RPMI7951 (cell line): ENCODE measurements at places on chromosomes 6 and 20.

- DNase-seq: no peak
Observed at GRCh38 chr6:158725704-158726103, 75.8 kb downstream of the SYTL3 start.

DNA sequence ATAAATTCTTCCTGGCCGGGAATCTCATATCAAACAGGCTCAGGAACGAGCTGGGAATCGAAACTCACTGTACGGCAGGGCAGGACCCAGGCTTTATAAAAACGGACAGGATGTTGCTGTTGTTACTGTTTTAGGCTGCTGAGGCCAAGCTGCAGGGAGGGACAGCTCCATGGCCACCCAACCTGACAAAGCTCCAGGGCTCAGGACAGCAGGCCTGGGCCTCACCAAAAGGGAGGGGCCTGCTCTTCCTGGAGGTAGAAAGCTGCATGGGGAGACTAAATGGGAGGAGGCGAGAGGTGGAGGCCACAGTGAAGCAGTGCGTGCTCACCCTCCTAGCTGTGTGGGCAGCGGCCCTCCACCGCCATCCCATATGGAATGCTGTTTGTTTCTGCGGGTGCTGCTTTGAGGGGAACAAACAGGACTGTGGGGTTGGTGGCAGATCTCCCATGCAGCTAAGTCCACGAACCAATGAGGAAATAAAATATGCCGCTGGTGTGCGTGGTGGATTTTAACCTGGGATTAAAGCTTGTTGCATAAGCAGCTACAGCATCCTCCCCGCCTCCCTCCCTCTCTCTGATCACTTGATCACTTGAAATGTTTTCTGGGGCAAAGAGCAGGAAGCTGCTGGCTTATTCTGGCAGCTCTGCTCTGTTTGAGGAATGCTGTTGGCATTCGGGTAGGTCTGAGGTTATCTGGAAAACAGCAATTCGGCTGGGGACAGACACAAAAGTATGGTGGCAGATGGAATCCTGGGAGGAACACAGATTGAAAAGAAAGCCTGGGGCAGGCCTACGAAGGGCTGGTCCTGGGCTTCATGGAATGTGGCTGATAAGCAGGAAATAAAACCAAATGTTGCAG is 2.4 kb upstream of the ZMYND8 start:
- peak; percentile 98 for DNase-seq

DNA sequence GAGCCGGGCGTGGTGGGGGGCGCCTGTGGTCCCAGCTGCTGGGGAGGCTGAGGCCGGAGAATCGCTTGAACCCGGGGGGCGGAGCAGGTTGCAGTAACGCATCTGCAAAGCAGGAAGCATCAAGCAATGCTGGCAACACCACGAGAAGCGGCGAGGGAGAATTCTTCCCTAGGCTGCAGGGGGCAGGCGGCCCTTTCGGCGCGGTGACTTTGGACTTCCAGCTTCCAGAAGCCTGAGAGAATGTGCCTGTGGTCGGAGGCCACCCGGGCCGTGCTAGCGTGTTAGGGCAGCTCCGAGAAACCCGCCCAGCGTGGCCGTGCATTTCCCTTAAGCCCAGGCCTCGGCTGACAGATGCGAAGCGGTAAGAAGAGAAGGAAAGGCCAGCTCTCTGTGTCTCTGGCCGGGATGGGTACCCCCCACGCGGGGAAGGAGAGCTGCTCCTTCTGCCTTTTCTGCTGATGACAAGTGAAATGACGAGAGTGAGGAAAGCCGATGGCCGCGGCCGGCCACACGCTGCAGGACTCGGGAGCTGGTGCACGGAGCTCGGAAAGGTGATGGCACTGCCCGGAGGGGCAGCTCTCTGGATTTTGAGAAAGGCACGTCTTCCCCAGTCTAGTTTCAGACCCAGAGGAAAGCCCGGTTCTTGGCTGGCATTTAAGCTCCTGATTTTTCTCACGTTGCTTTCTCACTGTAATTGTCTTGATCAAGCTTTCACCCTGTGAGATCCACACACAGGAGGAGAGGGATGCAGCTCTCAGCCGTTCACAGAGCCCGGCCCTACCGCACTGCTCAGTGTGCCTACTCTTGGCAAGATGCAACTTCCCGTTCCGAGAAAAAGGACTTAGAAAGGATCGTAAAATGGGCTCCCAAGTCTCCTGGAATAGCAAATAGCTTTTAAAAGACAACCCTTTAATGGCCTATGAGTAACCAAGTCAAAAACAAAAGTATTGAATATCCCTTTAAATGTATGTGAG is 68.3 kb upstream of the EXOC2 start:
- DNase-seq: no peak

- DNase-seq: no peak
Observed at GRCh38 chr6:152118678-152119077, 311.2 kb downstream of the ESR1 start.

DNA sequence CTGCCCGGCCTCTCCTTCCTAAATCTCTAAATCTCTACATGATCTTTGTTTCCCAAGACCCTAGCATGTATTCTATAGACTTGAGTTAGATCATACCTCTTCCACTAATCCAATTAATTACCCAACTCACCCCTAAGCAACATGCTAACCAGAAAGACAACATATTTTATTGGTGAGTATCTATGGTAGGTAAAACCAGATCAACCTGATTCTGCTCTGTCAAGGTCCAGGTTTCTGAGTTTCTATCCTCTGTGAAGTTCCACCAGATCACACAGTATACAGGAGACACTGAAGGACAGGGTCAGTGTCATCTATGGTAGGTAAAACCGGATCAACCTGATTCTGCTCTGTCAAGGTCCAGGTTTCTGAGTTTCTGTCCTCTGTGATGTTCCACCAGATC is 363.2 kb upstream of the MARCKS start:
- DNase-seq: no peak

DNA sequence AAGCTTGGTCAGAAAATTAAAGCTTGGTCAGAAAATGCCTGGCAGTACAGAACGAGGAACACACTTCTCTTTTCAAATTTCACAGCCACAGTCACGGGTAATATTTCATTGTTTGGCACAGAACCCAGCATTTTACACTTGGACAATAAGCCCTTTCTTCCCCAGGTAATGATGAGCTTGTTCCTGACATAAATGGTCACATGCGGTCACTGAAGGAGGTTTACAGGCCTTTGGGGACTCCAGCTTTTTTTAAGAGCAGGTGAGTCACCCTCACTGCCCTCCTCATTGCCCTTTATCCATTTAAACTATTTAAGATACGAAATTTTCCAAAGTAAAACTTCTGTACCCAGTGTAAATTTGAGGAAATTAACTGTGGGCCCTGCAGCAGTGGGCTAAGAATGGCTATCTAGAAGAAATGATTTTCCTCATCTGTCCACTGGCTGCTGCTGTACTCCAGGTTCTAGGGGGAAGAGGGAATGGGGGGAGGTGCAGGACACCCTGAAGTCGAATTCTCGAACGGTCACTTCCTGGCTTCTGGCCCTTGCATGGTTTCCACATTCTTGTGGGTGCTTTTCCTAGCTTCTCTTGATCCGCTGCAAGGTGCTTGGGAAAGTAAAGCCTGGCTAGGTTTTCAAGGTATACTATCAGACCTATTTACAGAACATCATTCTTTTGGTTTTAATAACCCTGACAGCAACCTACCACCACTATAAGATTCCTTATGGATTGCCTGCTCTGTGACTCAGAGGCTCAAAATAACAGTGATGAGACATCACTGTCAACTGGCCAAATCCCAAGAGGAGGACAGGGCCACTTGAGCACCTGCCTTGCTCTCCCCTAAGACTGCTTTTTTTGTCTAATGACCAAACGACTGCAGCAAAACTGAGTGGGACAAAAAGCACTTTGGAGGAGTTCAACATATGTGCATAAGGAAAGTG is 75.8 kb downstream of the PREP start:
- DNase-seq: peak; percentile 88

DNA sequence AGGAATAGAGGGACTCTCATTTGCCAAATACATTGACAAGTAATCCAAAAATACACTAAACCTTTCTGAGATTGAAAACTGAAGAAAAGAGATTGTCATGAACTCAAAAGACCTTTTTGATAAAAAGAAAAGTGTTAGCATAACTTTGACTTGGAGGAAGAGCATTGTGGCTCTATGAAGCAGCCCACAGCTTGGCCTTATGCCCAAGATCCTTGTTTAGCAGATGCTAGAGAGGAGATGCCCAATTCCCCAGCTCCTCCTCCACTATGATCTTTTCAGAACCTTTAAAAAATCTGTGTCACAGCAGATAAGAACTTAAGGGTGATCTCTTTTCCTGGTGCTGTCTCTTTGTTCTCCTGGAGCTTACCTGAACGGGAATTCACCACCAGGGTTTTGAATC is 35.8 kb upstream of the IGF2R start:
- DNase-seq: no peak

- no peak for DNase-seq
Observed at GRCh38 chr20:25103526-25103925, 21.6 kb upstream of the VSX1 start.

- no peak for DNase-seq
Observed at GRCh38 chr6:167409694-167410093, 84.8 kb downstream of the TTLL2 start.

DNA sequence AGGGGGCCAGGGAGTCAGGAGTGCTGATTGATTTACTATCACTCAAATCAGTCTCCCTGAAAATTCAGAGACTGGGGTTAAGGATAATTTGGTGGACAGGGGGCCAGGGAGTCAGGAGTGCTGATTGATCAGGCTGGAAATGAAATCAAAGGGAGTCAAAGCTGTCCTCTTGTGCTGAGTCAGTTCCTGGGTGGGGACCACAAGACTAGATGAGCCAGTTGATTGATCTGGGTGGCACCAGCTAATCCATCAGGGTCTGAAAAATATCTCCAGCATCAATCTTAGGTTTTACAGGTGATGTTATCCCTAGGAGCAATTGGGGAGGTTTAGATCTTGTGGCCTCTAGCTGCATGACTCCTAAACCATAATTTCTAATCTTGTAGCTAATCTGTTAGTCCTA is 6.1 kb upstream of the AFG1L start:
- DNase-seq: no peak

DNA sequence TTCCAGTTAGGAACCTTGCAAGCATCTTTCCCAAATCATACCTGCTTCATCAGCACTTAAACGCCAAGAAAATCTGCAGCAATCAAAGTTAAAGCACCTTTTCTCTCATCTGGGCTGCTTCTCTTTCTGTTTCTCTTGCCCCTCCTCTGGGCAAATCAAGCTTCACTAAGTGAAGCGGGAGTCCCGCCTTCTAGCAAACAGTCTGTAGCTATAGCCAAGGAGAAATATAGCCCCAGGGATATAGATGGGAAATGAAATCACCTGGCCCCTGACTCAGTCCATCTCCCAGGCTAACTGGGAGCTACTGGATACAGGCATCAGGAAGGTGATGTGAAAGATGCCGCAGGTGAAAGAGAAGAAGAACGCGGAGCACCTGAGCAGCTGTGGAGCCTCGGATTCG is 481.9 kb downstream of the C6orf118 start:
- no peak for DNase-seq

GRCh38 chr6:90328004-90328403 is 31.4 kb upstream of the BACH2 start:
- peak; percentile 45 for DNase-seq

- DNase-seq: peak; percentile 50
Observed at GRCh38 chr6:73451223-73452106, 632 bp downstream of the CGAS start.

DNA sequence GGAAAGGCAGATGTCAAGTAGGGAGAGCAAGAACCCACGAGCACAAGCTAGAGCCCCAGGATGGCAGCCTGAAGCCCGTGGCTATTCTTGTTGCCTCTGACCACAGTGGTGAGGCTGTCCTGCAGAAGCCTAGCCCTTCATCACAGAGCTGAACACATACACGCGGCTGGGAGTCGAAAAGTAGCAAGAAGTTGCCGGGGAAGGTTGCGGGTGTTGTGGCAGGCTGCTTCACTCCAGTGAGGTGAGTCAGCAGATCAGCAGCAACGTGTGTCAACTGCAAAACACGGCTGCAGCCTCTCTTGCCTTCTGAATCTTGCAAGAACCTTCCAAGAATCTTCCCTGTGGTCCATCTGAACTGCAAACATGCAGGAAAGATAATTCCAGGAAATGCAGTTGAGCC is 10.6 kb upstream of the STX16 start:
- peak; percentile 97 for DNase-seq

DNA sequence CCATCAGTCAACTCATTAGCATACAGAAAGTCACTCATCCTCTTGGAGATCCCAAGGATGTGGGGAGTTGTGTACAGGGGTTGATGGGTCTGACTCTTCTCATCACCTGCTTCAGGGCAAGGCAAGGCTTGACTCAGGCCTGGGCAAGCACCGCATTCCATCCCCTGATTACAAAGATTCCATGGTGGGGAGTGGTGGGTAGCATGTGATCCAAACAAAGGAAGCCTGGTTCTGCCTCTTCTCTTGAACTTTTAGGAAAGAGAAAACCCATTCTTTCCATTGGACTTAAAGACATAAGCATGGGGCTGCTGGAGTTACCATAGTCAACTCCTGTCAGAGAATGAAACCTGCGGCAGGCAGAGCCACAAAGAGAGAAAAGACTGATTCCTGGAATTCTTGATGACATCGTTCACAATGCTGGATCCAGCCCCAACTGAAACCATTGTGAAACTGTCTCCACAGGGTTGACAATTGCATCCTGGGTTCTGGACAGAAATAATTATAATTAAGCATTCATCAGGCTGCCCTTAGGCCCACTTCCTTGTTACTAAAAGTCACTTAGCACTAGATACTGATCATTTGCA is 235.8 kb upstream of the KCNG1 start:
- DNase-seq: peak; percentile 20

DNA sequence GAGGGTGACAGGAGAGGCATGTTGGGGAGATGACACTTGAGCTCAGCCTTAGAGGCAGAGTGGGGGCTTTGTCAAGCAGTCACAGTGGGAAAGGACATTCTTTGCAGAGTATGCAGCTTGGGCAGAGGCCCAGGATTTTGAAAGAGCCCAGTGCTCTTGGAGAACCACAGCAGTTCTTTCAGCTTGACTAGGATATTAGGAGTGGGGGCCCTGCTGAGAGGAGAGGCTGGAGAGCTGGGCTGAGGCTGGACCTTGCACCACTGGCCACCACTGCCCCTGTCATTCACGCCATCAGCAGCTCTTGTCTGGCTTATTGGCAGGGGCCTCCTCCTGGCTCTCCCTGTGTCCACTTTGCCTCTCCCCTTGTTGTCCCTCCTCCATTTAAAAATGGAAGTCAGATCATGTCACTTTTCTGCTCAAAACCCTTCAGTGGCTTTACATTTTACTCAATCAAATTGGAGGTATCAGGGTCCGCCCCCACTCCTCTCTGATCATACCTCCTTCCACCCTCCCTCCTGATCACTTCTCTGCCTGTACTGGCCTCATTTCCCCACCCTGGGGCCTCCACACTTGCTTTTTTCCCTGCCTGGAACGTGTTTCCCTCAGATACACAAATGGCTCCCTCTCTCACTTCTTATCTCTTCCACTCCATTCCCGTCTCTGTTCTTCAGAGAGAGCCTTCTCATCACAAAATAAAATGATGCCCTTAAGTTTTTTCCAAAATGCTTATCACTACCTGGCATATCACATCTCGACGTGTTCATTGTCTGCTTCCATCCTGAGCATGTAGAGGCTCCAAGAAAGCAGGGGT is 10.5 kb downstream of the MANBAL start:
- DNase-seq: no peak

- no peak for DNase-seq
Observed at GRCh38 chr6:143164565-143165105, 103.9 kb downstream of the AIG1 start.

GRCh38 chr6:166104107-166104506 is 63.5 kb downstream of the TBXT start:
- DNase-seq: no peak
